ENCODE measurements at places on chromosomes 1 and 21.
A peak's percentile ranks its signal among the peaks of the same experiment; 100 is the strongest.

- no peak for DNase-seq
Measured at GRCh38 chr21:41562101-41563000, 54.4 kb upstream of the TMPRSS2 start.

DNA sequence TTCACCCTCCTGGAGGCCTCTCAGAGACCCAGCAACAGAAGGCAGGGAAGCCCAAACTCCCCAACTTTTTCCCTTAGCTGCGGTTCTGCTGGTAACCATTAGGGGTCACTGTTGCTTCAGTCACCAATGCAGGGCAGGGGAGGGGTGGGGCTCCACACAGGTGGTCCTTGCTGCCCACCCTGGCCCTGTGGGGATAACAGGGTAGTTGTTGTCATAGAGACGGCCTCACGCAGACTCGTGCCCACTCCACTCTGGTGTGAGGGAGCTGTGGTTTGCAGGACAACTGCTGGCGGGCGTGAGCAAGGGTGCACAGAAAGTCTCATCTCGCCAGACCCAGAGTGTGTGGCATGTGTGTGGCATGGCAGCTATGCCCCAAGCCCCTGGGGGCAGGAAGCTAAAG, 19.9 kb downstream of the INSRR start:
- DNase-seq: peak; percentile 57

DNA sequence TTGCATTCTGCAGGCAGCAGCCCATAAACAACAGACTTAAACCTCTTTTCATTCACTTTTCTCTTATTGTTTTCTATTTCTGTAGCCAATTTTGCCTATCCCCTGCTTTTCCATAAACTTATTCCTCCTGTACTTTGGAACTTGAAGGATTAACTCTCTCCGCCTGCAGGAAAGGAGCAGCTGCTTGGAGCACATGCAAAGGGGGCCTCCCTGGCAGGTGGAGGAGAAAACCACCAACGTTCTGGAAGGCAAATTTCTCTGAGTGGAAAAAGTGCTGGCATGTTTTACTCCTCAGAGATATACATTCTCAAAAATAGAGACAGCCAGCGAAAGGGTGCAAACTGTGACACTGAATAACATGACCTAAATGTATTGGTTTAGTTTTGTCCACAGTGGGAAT, 33.6 kb downstream of the RGS21 start:
- DNase-seq: no peak

DNA sequence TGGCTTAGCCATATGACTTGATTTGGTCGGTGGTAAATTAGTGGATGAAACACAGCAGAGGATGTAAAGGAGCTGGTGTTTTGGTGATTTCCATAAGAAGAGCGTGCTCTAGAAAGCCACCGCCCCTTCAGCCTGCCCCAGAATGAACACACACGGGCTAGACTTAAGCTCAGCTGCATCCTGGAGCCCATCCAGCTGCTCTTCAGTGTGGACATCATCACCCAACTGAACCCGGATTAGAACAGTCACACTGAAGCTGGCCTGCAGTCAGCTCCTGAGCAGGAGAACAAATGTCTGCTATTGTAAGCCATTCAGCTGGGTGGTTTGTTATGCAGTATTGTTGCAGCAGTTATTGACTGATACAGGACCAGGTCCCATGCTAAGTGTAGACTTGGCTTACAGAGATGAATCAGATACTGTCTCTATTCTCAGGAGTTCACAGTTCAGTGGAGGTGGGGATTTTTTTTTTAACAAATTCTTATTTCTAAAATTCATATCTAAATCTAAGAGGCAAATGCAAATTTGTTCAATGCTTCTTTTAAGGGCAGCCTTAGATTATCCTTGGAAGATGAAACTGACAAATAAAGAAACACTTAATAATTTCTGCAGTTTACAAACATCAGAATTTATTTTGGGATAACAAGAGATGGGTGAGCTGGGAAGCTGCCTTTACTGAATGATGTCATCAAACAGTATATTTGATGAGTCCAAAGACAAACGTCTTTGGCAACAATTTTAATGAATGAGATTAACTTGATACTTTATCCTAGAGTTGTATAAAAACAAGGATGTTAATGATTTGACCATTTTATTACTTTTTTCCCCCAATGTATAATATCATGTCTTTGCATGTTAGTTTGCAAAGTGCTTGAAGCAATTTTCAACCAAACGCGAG, 251.2 kb downstream of the TRABD2B start:
- no peak for DNase-seq

DNA sequence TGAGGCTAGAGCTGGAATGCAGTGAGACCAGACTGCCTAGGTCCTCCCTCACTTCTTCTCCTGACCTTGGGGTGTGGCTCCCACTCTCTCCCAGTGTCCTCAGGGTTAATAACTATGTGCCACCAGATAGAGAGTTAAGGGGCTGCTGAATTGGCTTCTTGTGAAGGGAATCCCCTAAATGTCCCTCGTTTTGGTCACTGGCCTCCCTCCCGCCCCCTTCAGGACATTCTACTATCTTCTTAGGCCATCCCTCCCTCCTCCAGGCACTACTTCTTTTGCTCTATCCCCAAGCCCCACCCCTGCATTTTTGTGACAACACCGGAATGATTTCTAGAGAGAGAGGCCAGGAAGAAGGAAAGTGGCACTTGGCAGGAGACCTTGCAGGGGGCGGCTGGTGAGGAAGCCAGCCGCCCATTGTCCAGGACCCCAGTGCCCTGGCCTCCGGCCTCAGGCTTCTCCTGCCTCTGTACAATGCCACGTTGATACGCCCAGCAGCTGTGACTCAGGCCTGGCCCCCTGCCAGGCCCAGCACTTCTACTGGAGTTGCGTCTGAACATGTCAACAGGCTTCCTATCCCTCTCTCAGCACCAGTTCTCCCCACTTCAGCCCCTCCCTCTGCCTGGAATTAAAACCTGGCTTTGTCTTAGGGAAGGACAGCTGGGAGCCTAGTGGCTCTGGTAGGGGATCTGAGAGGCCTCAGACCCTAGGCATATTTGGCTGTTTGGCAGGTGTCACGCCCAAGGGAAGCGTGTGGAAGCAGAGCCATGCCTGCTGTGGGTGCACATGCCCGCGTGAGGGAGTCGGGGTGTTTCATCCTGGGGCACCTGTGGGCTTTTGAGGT, 9.1 kb downstream of the LMNA start:
- peak; percentile 97 for DNase-seq

DNA sequence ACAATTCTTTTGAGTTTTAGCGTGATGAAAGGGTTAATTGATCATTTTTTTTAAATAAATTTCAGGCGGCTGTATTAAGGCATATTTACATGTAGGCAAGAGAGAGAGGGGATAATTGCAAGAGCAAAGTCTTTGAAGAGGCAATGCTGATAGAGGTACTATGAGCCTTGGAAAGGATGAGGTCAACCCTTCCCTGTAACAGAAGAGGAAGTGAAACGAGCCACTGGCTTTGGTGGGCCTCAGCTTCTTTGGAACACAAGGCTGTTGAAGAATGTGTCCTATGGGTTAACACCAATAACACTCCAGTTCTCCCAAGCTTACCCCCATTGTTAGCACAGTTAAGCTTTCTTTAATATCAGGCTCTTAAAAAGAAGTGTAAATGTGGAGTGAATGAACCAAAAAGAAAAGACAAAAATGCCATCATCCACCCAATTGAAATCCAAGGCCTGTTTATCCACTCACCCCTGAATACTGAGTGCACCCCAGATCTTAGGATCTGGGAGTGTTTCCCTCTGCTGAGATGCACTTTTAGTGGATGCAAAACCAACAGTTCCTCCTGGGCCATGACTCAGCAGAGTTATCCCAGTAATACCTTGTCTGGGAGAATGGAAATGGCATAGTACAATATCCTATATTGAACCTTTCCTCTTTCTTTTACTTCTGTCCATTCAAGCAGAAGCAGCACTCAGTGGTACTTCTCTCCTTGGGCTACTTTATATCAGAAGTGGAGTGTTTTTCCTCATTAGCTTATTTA, 216.4 kb downstream of the SLC44A5 start:
- no peak for DNase-seq

DNA sequence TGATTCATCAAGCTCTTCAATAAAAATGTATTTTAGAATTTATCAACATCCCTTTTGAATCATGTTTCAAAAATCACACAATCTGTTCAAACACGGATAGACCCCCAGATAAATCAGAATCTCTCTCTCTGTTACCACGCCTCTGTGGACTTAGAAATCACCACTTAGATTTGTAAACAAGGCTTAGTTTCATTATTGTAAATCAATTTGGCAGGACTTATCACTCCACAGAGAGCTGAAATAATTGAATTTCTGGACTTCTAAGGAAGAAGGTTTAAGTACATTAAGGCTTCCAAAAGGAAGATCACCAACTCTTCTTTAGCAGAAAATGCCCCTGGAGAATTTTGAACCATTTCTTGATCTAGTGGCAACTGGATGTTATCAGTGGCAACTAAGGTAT, 100.4 kb downstream of the APP start:
- no peak for DNase-seq

- DNase-seq: no peak
Measured at GRCh38 chr1:56948403-56949023, 17.3 kb downstream of the C8B start.

- DNase-seq: no peak
Measured at GRCh38 chr21:34222031-34222335, 141.8 kb upstream of the KCNE2 start.

GRCh38 chr1:167924543-167925231, 10.8 kb upstream of the ADCY10 start:
- DNase-seq: peak; percentile 66

DNA sequence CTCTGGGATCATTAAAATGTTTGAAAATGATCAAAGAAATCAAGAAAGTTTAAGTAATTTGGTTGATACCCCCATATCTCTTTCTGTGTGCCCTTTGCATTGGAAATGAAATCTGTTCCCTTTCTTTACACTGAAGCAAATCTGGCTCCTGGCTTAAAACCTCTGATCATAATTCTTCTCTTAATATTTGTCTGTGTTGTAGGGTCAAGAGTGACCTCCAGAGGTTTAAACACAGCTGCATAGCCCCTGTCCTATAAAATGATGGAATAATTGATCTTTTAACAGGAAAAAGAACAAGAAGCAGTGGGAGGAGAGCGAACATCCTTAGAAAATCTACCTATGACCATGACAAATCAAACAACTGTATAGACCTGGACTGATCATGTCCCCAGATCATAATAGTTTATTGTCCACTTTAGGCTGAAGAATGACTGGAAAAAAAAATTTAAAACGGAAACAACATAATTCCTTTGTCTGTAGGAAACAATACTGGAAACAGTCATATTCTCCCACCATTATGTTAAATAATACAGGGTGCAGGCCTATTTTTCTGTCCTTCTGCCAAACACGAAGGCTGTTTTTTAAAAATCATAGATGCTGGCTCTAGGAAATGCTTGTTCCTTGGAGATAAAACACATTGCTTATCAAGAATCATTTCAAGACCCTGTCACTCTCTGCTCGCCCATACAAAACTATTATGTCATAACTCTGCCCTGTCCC, 184.3 kb downstream of the NEGR1 start:
- DNase-seq: no peak

GRCh38 chr1:167790117-167790516, 68.3 kb downstream of the MPZL1 start:
- DNase-seq: no peak

DNA sequence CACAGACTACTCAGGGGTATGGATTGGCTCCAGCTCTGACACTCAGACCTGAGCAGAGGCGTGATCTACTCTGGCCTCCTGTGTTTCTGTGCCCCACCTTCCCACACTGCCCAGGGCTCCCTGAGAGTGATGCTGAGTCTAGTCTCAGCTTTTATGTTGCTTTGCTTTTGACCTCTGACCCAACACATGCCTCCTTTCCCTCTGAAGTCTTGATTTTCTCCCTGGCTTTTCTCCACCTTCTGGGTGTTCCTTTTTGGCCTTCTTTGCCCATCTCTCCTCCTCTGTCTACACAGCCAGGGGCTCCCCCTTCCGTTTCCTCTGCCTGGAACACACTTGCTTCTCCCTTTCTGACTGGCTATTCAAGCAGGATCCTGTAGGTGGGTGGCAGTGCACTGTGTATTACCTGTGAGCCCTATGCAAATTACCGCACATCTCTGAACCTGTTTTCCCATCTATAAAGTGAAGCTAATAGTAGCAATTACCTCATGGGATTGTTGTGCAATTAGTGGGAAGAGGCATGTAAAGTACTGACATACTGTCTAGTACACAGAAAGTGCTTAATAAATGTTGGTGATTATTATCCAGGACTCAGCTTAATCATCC, 13.7 kb upstream of the MEX3A start:
- no peak for DNase-seq

DNA sequence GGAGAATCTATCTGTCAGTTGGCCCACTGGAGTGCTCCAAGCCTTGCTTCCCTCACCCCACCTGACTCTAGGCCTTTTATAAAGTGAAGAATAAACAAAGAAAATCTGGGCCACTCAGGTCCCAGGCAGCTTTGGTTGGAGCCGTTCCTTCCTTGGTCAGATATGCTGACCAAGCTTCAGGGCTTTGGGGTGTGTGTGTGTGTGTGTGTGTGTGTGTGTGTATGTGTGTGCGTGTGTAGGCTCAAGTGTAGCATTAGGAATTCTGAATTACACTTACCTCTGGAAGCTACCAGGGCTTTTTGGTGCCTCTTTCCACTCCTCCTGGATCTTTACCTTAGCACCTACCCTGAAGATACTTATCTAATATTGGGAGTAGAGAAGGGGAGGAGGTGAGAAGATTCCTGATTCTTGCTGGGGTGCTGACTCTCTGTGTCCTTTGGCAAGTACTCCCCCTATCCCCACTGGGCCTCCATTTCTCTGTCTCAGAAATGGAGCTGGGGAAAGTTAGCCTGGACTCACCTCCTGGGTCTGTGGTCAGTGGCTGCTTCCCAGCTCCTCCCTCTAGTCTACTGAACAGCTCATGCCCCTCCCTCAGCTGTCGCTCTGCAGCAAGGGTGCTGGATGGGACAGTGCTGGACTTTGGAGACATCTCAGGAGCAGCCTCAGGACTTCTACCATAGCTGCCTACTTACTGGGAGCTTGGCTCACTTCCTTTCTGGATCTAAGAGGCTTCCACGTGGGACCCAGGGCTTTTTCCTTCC, 10.8 kb downstream of the FOXD2 start:
- no peak for DNase-seq

- DNase-seq: no peak
Measured at GRCh38 chr1:82978461-82979324, 1020.2 kb downstream of the TTLL7 start.

DNA sequence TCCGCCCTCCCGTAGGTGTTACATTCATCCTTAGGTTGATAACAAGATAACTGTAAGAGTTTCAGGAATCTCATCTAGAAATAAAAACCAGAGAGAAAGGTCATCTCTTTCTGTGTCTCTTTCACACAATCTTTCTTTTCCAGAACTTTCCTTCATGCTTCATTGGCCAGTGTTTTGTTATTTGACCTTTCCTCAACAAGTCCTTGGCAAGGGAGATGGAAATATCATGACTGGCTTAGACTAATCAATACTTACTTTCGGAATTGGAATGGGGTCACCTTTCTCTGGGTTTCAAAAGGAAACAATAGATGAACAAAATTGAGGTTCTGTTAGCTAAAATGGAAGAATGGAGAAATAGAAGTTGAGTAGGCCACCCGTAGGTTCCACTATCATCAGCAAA, 72.9 kb upstream of the PPP2R5A start:
- DNase-seq: no peak

DNA sequence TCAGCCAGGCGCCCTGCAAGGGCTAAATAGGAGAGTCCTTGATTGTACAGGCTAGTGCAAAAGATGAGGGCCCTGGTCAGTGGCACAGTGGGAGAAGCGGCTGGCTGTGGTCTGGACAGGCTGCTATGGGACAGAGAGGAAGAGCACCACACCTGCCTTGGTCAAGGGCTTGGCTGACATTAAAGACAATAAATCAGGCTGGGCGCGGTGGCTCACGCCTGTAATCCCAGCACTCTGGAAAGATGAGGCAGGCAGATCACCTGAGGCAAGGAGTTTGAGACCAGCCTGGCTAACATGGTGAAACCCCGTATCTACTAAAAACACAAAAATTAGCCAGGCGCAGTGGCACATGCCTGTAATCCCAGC, 62.9 kb downstream of the NID1 start:
- no peak for DNase-seq

GRCh38 chr1:80171631-80172030, 1165.1 kb upstream of the ADGRL4 start:
- no peak for DNase-seq
